ENCODE measurements at places on chromosomes 3 and 15.

DNA sequence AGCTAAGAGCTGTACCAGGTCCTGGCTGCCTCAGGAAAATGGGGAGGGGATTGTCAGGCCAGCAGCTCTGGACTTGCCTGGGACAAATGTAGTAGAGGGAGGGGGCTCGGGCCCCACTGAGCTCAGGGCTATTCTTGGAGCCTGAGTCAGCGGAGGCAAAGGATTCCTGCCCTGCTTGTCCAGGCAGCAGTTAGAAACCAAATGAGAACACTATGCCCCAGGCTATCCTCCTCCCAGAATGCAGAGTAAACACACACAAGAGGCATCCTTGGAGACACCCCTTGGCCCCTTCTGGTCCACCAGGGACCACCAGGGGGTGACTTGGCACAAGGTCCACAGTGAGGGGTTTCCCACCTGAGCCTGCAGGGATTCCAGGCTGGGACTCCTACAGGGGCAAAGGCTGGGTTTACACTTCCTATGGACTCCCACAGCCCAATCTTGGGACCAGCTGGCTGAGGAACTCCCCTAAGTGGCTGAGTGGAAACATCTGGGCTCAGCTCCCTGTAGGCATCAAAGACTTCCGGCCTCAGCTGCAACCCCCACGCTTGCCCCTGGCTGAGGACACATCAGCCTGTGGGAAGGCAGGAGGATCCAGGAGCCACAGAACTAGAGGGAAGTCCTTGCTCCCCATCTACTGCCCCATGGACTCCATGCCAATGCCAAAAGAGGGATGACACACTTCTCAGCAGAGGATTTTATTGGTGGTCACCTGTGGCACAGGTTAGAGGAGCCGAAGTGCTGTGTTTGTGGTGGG, 3.4 kb upstream of the COL7A1 start:
- DNase-seq: no peak

DNA sequence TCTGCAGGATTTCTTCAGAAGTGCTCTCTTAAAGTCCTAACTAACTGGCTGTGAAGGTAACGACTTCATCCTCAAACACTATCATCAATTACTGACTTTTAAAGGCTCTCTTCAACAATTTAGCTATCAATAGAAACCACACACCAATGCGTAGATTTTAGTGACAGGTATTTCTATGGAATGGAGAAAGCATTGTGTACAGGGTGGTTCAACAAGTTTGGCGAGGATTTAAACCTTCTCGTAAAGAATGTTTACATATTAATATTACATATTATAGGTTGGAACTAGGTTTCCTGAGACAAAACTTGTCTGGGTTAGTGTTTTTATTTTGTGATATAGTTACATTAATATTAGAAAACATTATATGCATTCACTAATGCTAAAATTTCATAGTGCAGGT, 233.6 kb downstream of the CHL1 start:
- no peak for DNase-seq

- no peak for DNase-seq
These were observed 27.0 kb upstream of the TFG start for GRCh38 chr3:100682056-100682853.

DNA sequence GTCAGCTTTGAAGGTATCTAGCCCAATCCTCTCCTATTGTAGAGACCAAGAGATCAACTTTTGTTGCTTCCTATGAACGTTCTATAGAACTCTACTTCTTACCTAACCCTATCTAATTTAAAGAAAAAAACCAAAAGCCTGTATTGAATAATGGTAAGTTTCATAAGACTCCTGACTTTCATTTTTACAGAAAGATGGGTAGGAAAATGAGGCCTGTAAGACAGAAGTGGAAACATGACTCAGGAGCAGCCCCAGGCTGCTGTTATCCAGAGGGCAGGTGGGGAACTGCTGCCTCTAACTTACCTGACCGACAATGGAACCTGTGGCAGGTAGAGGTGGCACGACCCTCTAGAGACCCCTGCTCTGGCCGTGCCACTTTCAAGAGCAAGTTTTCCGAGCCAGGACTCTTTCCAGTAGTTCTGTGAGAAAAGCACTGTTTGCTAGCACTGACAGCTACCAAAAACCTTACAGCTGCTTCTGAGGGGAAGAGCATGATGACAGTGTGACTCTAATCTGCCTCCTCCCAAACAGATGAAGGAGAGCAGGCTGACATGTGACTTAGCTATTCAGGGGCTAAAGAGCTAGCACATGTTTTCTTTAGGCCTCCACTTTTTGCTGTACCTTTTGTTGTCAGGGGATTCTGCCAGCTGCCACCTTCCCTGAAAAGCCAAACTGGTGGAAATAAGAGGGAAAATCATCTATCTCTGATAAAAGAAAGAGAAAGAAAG, 17.5 kb downstream of the POPDC2 start:
- no peak for DNase-seq

DNA sequence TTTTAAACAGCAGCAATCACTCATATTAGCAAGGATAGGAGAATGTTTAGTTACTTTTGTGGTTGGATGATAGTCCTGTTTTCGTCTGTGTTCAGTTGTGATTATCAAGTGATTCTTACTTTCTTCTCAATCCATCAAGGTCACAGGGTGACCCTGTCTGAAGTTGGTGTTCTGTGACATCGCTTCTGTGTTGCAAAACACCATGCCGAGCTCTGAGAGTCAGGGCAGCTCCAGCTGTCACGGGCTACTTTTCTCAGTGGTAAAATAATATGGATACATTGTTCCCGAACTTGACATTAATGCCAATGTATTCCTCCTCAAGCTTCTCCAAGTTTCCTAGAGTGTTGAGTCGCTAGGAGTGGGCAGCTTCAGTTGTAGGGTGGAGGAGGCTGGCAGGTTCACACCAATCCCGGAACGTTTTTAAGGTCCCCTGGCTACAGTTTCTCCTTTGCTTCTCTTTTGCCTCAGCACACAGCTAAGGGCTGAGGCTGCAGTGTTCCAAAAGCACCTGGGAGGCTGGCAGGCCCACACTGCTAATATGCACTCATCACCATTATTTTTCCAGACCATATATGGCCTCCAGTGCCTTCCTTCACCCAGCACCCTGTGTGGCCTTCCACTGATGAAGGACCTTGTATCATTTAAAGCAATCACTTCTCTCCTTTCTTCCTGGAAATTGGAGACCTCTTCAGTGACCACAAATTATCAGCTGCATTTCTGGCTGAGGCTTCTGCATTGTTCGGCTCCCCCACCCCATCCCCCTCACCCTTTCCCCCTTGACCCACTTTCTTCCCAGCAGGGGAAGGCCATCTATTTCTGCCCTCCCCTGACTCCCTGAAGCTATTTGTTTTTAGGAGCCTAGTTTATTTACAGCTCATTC, 25.8 kb downstream of the COLQ start:
- DNase-seq: peak; percentile 63

- no peak for DNase-seq
These were observed 41.3 kb downstream of the GOLIM4 start for GRCh38 chr3:168054447-168054846.

DNA sequence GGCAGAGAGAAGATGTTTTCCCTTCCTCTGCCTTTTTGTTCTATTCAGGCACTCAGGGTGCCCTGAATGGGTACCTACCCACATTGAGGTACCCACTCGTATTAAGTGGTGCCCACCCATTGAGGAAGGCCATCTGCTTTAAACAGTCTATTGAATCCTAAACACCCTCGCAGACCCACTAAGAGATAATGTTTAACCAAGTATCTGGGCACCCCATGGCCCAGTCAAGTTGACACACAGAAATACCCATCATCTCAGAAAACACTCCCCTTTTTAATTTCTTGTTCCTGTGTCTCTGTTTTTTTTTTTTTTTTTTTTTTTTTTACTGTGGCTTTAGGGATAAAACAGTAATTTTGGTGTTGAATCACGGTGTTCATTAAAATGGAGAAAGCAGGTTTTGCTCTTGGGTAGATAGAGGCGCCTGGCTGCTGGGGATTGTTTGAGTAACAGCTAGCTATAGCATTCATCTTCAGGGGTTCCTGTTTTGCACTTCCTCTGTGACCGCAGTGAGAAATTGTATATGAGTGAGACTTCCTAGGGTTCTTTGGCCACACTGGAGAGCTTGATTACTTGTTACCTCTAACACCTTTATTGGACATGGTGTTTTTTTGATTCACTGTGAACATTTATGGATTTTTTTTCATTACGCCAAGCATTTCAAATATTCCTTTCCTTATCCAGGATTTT, 259.1 kb downstream of the PTPRG start:
- DNase-seq: no peak

DNA sequence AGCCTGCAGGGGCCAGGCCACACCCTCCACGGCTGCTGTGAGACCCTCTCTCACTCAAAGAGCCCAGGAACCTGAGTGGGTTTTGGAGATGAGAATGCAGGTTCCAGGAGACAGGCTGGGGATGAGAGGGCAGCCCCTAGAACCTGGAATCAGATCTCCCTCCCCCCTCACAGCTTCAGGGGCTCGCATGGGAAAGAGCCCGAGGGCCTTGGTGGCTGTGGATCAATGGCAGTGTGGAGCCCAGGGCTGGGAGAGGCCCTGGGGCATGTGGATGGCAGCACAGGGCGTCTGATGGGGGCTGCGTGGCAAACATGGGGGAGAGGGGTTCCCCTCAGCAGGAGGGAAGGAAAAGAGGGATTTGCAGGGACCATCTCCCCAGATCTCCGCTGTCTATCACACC, 112.8 kb upstream of the RPL32 start:
- DNase-seq: no peak

DNA sequence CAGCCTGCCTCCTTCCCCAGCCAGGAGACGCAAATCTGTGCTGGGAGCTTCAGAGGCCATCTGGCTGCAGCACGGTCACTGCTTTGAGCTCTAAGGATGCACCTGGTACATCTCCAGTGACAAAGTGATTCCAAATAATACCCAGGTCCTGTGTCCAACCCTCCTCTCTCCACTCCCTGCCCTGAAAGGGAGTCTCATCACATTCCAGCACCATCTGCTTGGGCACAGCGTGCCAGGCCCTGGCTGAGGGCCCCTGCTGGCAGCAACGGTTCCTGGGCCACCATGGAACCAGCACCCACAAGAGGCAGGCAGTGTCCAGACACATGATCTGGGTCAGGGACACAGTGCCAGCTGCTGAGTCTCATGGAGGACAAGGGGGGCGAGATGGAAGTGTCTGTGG, 81.3 kb downstream of the MTHFS start:
- DNase-seq: no peak

DNA sequence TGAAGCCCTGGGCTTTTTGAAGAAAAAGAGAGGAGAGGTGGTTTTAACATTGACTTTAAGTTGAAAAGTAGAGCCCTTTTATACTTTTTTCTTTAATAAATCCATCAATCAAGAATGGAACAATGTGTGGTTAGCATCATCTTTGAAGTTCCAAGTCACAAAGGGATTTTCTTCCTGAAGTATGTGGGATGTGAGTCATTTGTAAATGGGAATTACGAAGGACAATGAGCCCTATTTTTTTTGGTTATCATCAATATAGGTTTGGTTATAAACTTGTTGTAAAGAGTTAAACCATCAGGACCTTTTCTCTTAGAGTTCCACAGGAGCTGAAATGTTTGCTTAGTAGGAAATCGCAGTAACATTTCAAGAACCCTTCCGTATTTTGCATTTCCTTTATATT, 38.3 kb downstream of the PIK3CA start:
- no peak for DNase-seq

DNA sequence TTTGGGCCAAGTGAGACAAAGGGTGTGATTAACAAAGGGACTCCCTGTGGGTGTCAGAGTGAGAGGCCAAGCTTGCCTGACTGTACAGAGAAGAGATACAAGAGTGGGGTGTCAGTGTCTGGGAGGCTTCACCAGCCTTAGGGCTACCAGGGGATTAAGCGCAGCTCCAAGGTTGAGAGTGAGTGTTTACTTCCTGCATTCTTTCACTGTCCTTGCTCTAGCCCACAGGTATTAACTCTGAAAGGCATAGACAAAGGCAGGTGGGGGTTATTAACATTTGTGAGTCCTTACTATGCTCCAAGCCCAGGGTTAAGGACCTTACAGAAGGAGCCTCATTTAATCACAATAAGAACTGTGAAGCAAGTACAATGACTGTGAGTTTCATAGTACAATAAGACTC, 107.6 kb downstream of the IL20RB start:
- DNase-seq: no peak

- no peak for DNase-seq
These were observed 51.5 kb downstream of the RPN1 start for GRCh38 chr3:128598884-128599664.

GRCh38 chr15:51853998-51854397, 24.5 kb downstream of the TMOD3 start:
- no peak for DNase-seq

GRCh38 chr15:48479751-48480150, 148.5 kb downstream of the DUT start:
- no peak for DNase-seq

DNA sequence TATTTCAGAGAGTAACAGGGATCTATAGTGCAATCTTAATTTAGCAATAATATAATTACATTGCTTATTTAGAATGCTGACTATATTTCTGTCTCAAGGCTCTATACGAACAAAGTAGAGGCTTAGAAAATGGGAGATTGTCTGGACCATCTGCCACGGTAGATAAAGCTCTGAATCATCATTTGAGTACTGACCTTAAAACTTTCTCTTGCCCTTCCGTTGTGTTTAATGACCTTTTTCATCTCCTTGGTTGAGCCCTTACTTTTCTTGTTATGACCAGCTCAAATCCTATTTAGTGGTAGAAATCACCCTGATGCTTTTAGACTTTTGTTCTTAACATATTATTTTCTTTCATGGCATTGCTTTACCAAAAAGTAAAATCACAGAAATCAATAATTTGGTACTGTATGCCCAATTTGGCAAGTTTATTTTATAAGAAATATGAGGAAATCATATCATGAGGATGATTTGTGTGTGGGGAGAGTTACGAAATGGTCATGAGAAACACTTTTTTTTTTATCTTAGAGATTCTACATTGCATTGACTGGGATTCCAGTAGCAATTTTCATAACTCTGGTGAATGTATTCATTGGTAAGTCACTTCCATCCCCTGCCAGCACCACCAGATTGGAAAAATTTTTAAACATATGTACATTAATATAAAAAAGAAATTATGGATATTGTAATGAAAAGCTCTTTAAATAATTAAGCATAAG, 11.0 kb downstream of the NDUFB5 start:
- no peak for DNase-seq

GRCh38 chr3:12139111-12139511, 19.6 kb downstream of the TIMP4 start:
- peak; percentile 39 for DNase-seq
